ENCODE measurements at places on chromosomes 11 and 22.

DNA sequence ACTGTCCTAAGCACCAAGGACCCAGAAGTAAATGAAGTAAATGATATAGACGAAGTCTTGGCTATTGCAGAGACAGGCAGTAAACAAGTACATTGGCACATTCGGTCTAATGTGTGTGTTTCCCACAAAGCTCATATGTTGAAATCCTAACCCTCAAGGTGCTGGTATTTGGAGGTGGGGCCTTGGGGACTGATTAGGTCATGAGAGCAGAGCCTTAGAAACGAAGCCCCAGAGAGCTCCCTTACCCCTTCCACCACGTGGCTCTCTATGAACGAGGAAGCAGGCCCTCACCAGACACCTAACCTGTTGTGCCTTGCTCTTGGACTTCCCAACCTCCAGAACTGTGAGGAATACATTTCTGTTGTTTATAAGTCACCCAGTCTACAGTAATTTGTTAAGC lies 14.9 kb downstream of the CLMP start:
- no peak for DNase-seq

- no peak for DNase-seq
Measured at GRCh38 chr11:78110830-78111229, 28.6 kb downstream of the ALG8 start.

- DNase-seq = no peak
Measured at GRCh38 chr11:118263112-118263511, 985 bp downstream of the MPZL2 start.

DNA sequence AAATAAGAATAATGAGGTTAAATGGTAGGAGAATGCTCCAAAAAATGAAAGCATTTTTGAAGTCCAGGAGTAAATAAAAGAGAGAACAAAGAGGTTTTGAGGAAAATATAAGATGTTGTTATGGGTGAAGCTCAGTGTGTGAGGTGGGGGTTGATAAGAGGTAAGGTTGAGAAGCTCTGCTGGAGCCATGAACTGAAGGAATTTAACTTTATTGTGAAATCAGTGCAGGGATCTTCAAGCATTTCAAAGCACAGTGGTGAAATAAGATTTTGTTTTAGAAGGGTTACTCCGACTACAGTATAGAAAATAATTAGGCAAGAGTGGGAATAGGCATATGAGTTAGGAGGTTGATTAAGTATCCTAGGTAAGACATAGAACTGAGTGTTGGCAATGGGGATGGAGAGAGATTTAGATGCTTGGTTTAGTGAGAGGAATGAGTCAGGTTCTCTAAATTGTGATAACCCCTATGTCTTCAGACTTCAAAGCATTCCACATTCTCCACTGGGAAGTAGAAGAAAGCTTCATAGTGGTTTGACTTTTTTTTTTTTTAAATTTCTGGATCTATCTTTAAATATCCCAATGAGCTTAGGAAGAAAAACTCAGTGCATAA lies 403.2 kb downstream of the AASDHPPT start:
- DNase-seq = no peak

- no peak for DNase-seq
Measured at GRCh38 chr11:118214210-118214914, 10.4 kb downstream of the JAML start.
